Fibroblast of lung (primary cell): ENCODE measurements at places on chromosomes 7 and 10. TPM values are rescaled to one million over a fixed set of nuclear protein-coding genes. Genes with fewer than 3 reads are reported as not detected.

DNA sequence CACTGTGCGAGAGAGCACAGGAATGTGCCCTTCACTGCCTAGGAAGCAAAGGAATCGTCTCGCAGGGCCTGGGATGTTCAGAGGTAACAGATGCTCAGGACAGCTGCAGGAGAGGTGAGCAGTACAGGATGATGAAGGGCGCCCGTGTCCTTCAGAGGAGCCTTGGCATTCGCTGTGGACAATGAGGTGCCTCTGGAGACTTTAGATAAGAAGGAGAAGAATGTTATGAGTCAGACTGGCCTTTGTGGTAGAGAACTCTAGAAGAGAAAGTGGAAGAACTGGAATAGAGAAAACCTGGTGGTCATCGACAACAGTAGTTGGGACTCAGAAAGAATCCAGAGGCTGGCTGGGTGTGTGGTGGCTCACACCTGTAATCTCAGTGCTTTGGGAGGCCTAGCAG is 64.4 kb upstream of the LEP start:
- DNase-seq: peak; percentile 18

- DNase-seq: peak; percentile 31
These were observed 185.7 kb downstream of the TFEC start for GRCh38 chr7:115844857-115845256.

DNA sequence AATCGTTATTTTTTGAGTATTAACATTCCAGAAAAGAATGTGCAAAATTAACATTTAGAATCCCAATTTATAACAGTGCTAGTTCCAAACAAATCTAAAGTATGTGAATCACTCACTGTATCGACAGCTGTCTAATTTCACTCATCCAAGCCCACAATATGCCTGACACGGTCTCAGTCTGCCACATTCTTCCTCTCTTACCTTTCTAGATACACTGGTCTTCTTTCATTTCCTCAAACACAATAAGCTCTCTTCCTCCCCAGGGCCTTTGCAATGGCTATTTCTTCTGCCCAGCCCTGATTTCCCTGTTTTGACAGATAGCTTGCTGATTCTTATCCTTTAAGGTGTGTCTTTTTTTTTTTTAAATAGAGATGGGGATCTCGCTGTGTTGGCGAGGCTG is 48.8 kb downstream of the UBE2H start:
- DNase-seq: no peak

- DNase-seq: no peak
These were observed 65.8 kb downstream of the RAB18 start for GRCh38 chr10:27569946-27570345.

DNA sequence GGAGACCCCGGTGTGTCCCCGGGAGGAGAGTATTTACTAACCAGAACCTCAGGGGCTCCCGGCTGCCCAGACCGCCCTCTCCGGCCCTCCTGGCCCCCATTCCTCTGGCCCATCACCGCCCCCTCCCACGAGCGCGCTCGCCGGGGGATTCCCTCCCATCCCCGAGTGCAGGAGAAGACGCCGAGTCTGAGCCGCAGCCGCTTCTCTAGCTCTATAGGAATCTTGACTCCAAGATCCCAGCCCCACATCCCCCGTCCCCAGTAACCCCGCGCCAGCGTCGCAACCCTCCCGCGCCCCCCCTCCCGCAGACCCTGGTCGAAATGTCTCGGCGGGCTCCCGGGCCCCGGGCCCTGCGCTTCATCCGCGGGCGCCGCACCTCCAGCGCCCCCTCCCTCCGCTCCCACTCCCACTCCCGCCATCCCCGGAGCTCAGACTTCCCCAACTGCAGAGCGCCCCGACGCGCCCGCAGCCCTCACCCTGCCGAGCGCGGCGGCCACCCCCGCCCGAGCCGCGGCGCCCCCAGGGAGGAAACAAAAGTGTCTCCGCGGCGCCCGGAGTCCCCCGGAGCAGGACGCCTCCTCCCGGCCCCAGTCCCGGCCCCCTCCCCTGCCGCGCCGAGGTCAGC is 541 bp downstream of the ELMO1 start:
- DNase-seq: no peak

DNA sequence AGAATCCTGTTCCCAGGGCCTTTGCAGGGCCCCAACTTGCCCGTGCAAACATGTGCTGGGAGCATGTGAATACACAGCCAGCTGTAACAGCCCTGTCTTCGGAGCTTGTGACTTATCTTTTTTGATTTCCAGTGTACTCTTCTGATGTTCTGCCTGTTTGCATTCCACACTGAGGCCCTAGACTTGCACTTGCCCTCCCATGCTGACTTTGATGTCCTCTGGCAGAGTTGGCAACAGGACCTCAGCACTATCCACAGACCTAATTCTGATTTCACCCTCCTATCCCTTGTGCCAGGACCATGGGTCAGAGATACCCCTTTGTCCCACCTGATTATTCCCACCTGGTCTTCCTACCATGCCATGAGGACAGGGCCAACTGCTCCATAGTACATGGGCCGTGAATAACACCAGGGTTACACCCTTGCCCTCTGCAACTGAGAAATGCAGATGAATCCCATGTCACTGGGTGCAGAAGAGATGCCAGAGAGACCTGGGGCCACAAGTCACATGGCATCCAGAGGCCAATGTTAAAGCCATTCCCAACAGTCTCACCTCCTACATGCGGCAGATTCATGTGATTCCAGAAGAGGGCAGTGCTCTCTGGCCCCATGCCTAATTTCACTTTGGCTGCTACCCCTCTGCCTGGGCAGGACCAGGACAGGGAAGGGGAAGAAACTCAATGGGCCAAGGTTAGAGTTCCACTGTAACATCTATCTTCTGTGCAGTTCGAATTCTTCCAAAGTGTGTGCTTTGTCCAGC is 43.0 kb downstream of the SCRN1 start:
- peak; percentile 17 for DNase-seq

DNA sequence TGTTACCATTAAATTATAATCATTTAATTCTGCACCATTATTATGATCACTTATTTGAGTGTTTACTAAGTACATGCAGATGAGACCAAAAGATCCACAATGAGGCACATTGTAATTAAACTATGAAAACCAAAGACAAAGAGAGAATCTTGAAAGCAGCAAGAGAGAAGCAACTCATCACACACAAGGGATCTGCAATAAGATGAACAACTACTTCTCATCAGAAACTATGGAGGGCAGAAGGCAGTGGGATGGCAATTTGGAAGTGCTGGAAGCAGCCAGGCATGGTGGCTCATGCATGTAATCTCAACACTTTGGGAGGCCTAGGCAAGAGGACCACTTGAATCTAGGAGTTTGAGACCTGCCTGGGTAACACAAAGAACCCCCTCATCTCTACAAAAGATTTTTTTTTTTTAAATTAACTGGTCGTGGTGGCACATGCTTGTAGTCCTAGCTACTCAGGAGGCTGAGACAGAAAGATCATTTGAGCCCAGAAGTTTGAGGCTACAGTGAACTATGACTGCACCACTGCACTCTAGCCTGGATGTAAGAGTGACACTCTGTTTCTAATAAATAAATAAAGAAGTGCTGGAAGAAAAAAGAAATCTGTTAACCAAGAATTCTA is 47.7 kb downstream of the CDK6 start:
- no peak for DNase-seq

- peak; percentile 0 for DNase-seq
These were observed 316.6 kb upstream of the ANKRD30A start for GRCh38 chr10:36808625-36809362.

- DNase-seq: peak; percentile 90
These were observed 52.0 kb downstream of the P4HA1 start for GRCh38 chr10:73044378-73045285.

- DNase-seq: no peak
These were observed 32.8 kb downstream of the PPP1R9A start for GRCh38 chr7:94940241-94940640.

GRCh38 chr10:131760416-131761166 is 140.2 kb upstream of the PPP2R2D start:
- DNase-seq: no peak

DNA sequence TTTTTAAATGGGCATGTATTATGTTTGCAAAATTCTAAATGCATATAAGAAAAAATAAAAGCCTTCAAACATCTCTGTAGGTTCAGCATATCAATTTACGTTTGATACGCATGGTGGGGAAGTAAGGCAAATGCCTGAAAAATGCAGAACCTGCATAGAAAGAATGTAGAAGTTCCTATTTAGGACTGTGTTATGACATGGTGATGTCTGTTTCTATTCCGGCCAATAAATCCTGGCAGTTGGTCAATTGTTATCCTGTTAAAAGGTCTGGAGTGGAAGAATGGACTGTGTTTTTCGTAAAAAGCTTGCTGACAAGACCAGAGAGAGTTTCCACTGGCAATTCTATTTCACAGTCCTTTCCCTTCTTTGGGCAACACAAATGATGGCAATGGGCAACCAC is 49.6 kb upstream of the CAV2 start:
- peak; percentile 54 for DNase-seq

CCL24 gene
- total RNA-seq: not detected in 2 replicates

CXCL12 gene
- total RNA-seq: 526 and 611 TPM in 2 replicates

BTBD16 gene
- total RNA-seq: not detected in 2 replicates

TEX47 gene
- not detected in 2 replicates for total RNA-seq

EPO gene
- total RNA-seq: not detected in 2 replicates

NEBL gene
- total RNA-seq: 0.33 and 1.3 TPM in 2 replicates

ARHGAP19 gene
- 4.6 and 7.4 TPM in 2 replicates for total RNA-seq

MRC1 gene
- total RNA-seq: under 0.01 TPM in 1 of 2 replicates, not detected in the other

FBXO24 gene
- 0.33 and 0.51 TPM in 2 replicates for total RNA-seq
